ENCODE measurements at places on chromosomes 5 and 9. TPM values are rescaled to one million over a fixed set of nuclear protein-coding genes. Genes with fewer than 3 reads are reported as not detected.

The BTNL3 gene
- not detected for total RNA-seq

The CCNI2 gene
- 0.60 TPM for total RNA-seq

The PTGS1 gene
- total RNA-seq = 3.2 TPM

The GFI1B gene
- total RNA-seq = 1.4 TPM

The NMUR2 gene
- total RNA-seq = 0.22 TPM

The FOXD4L4 gene
- 0.22 TPM for total RNA-seq

The IFNA13 gene
- not detected for total RNA-seq

The NR4A3 gene
- 5.1 TPM for total RNA-seq

The PCDHGA5 gene
- total RNA-seq = 10.6 TPM

The FYB1 gene
- 6.3 TPM for total RNA-seq

The ROPN1L gene
- total RNA-seq = 3.6 TPM

The PCDHGA8 gene
- total RNA-seq = 10.1 TPM

The CENPH gene
- total RNA-seq = 9.8 TPM

The APC gene
- 209 TPM for total RNA-seq

The ACTL7B gene
- total RNA-seq = not detected

The IFNB1 gene
- total RNA-seq = not detected

The SLC25A46 gene
- total RNA-seq = 93.6 TPM

The ECM2 gene
- total RNA-seq = 29.1 TPM

The EGFLAM gene
- total RNA-seq = 75.3 TPM

The HTR1A gene
- not detected for total RNA-seq

The S1PR3 gene
- total RNA-seq = 59.5 TPM

The IL9 gene
- total RNA-seq = not detected

The CDC26 gene
- 16.5 TPM for total RNA-seq

The TNFSF15 gene
- total RNA-seq = 1.0 TPM

The RNF183 gene
- 0.66 TPM for total RNA-seq

The MYMK gene
- 2.1 TPM for total RNA-seq

The CCL27 gene
- not detected for total RNA-seq

The NSMF gene
- total RNA-seq = 27.7 TPM

The CCDC183 gene
- total RNA-seq = 2.0 TPM

The OCLN gene
- total RNA-seq = 19.7 TPM

The TMEM267 gene
- total RNA-seq = 16.1 TPM

The BASP1 gene
- 193 TPM for total RNA-seq

The ARID3C gene
- total RNA-seq = not detected

The CENPP gene
- total RNA-seq = 11.4 TPM

The GPRIN1 gene
- total RNA-seq = 24.8 TPM

The TOR4A gene
- total RNA-seq = 3.7 TPM

The FGF18 gene
- 5.3 TPM for total RNA-seq

The NUTM2G gene
- not detected for total RNA-seq

The PTGDS gene
- total RNA-seq = 230 TPM

All from camera-type eye (tissue), 1 donor.